Dermis blood vessel endothelial cell (primary cell): ENCODE measurements at places on chromosomes 1 and 21. TPM values are rescaled to one million over a fixed set of nuclear protein-coding genes. Genes with fewer than 3 reads are reported as not detected.

Gene AMY2A
- total RNA-seq: not detected in 2 replicates

Gene FCRLB
- 0.51 and 0.56 TPM in 2 replicates for total RNA-seq

Gene PCBP3
- total RNA-seq: 0.14 TPM in 1 of 2 replicates, not detected in the other

Gene INTS7
- 13.3 and 23.7 TPM in 2 replicates for total RNA-seq

Gene SUSD4
- 0.05 and 0.17 TPM in 2 replicates for total RNA-seq

Gene FCRL3
- total RNA-seq: not detected in 2 replicates

DNA sequence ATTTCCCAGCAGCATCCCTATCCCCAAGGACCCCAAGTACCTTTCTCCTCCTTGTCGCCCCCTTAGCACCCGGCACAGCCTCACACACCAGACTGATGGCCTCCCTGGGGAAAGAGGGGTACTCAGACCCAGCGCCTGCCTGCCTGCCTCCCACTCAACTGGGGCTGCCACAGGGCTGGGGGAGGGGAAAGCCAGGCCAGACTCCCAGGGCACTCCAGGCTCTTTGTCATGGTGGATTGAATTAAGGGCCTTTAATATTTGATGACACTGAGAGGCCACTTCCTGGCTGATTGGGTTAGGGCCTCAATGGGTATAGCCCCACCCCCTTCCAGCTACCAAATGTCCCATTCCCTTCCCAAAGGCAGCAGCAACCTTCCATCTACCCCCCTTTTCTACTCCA, 1.8 kb downstream of the SHC1 start:
- no peak for DNase-seq

DNA sequence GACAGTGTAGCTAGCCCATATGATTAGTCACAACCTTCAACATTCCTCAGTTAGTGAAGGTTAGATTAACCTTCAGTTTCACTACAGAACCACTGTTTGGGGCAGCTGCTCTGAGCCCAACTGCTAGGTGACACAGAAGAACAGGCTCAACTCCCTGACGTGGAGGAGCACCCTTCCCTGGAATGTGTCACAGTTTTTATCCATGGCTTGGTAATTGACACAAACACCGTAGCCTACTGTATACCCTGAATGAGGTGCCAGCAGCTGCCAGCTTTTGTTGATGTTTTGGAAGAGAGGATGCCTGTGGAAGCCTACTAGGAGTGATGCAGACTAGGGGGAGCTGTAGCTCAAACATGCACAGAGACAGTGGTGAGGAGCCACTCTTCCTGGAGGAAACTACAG, 56.6 kb upstream of the CR2 start:
- DNase-seq: no peak

GRCh38 chr1:84467298-84467697, 11.8 kb upstream of the RPF1 start:
- no peak for DNase-seq

GRCh38 chr1:71390518-71390917, 309.7 kb upstream of the ZRANB2 start:
- DNase-seq: no peak

DNA sequence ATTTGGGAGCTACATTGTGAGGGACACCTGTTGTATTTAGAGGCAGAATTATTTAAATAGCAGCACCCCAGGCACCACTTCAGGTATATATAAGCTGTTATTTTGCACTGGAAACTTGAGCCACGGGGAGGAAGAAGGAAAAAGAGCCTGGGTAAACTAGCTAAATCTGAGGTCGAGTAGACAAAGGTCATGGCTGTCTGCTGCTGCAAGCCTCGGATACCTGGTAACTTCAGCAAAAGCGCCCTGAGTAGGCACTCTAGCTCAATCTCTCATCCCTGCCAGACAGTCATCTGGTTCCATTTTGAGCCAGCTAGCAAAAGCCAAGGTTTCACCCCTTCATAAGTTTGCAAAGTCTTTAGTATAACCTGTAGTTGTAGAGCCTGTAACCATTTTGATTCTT, 101.9 kb upstream of the ZNF644 start:
- no peak for DNase-seq

DNA sequence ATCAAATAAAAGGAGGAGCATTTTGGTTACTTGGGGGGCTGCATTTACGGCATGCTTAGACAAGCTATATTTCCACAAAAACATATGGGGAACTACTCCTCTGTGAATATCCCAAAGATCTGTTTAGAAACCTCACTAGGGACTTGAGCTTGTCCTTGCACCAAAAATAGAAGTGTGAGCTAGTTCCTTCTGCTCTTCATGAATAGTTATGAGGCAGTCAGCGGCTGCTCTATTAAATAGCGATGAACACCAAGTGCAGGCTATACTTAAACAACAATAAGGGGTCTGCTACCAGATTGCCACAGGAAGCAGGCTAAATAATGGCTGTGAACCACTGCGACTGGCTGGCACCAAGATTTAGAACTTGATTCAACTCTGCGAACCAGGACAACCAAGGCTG, 190.1 kb downstream of the PCP4 start:
- no peak for DNase-seq

DNA sequence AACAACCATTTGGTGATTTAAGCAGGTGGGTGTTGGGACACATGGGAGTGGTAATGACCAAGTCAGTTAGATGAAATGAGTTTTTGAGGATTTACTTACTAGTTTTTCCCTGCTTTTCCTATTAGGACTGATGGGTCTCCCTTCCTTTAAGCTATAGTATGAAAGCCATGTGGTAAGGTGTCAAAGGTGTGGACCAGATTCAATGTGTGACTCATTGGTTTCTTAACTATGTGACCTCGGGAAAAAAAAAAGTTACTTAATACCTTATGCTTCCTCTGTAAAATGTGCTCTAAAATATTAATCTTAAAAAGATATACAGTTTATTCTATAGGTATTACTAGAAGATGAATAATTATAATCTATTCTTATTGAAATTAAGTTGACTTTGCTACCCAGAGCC, 93.7 kb downstream of the DUSP10 start:
- no peak for DNase-seq

GRCh38 chr1:197526736-197527371, 248.4 kb downstream of the DENND1B start:
- DNase-seq: peak; percentile 53

GRCh38 chr1:9573723-9574122, 15.0 kb upstream of the TMEM201 start:
- peak; percentile 49 for DNase-seq

DNA sequence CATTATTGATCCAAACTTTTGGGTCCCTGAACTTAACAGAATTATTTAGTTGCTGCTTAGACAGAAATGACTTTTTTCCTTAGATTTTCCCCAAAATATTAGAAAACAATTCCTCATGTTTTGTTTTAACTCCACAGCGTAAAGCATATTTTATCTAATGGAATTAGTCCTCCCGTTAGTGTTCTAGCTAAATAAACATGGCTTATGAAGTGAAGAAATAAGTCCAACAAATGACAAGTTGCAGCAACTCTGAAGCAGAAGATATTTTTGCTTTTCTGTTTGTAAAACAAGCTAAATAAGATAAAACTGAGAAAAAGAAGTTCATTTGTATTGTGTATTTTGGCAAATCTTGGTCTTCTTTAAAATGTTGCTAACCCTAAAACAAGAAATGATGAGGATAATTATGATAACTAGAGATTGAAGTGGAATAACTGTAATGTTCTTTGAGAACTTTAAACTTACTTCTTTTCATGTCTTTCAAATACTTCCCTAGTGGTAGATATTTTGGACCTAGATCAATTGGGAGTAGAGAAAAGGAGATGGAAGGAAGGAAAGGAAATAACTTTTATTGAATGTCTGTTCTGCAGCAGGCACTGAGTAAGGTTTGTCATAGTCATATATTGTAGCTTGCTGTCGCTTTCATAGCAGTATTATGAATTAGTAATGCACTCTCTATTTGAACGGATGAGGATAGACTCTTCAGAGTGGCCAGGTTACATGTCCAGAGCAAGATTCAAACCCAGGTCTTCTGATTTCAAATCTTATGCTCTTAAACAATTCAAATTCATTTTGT, 12.5 kb downstream of the NFIA start:
- DNase-seq: no peak

- no peak for DNase-seq
These were observed 94.5 kb upstream of the TSPAN2 start for GRCh38 chr1:115183721-115184259.

GRCh38 chr1:31373056-31373896, at the start of gene FABP3:
TSS of gene FABP3 (minus strand) at chr1:31373076. CDS start at chr1:31373014, 62 bp downstream.
- peak; percentile 50 for DNase-seq

DNA sequence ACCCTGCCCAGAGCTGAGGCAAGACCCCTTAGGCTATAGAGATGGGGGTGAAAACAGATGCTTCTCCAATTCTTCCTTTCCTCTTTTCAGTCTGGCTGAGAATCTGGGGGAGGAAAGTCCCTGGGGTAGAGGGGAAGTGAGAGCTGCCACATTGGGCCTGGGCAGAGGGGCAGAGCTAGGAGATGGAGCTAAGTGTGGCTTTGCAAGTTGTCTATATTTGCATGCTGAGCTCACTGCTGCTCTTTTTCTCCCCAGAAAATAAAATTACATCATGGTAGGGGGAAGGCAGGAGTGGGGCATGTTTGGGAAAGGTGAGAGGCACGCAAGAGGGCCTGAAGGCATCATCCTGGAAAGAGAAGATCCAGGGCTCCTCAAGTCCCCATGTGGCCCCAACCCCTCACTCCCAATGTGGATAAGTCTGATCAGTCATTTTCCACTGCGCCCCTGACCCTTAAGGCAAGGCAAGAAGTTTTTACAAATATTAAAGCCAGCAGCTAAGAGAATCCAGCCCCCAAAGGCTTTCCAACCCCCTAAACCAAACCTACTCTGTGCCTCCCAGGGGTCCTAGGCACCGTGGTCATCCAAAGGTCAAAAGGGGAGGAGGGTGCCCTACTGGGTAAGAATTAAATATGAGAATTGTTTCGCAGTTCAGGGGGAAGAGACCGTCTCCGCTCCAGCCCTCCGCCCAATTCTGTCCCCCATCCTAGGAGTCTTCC, 500 bp upstream of the PEA15 start:
- DNase-seq: no peak

GRCh38 chr21:31316488-31317169, 27.4 kb downstream of the TIAM1 start:
- peak; percentile 11 for DNase-seq

- DNase-seq: no peak
These were observed 10.4 kb upstream of the TMEM9 start for GRCh38 chr1:201164645-201165044.

- no peak for DNase-seq
These were observed 291.1 kb upstream of the ADAMTS5 start for GRCh38 chr21:27257908-27258556.

GRCh38 chr1:162571696-162572095, 10.2 kb downstream of the UAP1 start:
- no peak for DNase-seq

DNA sequence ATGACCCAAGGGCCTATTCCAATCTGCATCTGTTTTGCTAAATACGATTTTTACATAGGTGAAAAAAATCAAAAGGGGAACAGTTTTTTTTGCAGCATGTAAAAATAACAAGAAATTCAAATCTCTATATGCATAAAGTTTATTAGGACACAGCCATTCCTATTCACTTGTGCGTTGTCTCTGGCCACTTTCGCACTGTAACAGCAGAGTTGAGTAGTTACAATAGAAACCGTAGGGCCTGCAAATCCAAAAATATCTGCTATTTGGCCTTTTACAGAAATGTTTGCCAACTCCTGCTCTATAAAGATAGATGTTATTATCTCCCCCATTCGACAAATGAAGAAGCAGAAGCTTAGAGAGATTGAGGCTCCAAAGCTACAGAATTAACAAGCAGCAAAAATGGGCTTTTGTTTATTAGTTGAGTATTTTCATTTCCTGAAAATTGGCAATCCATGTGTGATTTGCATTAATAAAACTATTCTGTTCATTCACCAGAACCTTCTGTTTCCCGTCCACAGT, 5.5 kb downstream of the DYNLT5 start:
- DNase-seq: no peak

DNA sequence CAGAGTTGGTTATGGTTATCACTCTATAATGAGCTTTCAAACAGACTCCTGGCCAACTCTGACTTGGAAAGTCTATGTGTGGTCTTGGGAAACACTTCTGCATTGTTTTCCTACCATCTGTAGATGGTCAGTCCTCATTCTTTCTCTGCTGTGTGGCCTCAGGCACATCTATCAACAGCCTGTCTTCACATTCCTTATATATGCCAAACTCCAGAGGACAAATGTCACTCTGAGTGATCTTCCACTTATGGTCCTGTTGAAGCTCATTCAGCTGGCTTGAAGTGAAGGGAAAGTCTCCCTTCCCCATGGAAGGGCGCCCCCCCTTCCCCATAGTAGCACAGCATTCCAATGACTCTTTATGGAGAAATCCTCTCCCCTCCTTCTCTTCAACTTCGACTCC, 58.7 kb downstream of the VANGL2 start:
- no peak for DNase-seq

DNA sequence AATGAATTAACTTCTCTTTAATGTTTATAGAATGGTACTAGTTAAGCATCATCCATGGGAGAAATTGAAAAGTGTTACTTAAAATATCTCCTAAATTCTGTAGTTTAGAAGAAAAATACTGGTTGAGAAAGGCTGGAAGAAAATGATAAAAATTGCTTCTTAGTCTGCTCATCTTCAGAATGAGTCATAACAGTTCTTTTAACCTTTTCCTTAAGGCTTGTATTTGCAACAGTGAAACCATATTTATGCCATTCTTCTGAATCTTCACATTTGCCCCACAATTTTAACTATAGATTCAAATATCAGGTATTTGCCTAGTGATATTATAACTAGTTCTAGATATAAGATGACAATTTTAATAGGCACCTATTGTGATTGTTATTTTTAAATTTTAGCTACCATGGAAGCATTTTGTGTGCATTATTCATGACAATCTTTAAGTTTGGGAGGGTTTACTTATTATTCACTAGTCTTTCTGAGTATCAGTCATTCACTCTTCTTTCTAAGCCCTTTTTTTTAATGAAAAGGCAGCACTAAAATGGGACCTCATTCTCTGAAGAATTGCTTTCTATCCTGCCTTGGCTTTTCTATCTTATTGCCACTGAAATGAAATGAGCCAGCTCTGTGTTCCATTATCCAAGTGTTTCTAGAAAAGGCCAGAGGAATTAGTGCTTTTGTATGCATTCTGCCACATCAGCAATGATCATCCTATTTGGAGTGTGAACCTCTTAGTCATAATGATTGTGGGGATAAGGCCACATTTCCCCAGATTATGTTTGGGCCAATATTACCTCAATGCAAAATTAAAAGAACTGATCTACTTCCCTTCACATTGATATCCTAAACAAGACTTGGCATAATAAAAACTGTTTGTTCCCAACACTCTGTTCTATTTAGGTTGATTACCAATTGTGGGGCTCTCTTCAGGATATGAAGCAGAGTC, 58.4 kb downstream of the SAMSN1 start:
- DNase-seq: no peak

GRCh38 chr1:4083231-4084047, 183.4 kb upstream of the C1orf174 start:
- no peak for DNase-seq

DNA sequence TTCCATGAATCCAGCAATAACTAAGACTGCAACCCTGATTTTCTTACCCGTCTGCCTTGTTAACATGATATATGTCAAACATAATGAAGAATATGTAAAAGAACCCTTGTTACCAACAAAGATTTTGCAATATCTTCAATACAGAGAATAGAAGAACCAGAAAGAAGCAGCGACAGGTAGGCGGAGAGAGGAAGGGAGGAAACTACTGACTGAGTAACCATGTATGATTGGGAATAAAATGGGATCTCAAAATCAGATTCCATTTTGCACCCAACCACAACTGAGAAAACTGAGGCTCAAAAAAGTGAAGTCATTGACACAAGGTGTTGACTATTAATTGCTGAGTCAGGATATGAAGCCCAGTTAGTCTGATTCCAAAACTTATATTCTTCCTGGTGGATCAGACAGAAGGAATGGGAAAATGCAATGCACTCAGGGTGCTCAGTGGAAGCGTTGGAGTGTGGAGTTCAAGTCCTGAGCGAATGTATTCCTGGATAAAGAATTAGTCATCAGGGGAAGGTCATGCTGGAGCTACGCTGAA, 293.3 kb upstream of the GREM2 start:
- no peak for DNase-seq
